Activated B cell treated with CpG ODN at 0.5 μM for 24 hours (primary cell): ENCODE measurements at places on chromosomes 11 and 22.

- no peak for DNase-seq
Observed at GRCh38 chr11:131611322-131611721, 240.9 kb downstream of the NTM start.

GRCh38 chr11:19774817-19775580 is 62.4 kb downstream of the NAV2 start:
- DNase-seq: no peak

GRCh38 chr11:129453293-129453721 is 77.7 kb downstream of the BARX2 start:
- DNase-seq: no peak

GRCh38 chr11:202490-202889 is 4.7 kb downstream of the BET1L start:
- no peak for DNase-seq

DNA sequence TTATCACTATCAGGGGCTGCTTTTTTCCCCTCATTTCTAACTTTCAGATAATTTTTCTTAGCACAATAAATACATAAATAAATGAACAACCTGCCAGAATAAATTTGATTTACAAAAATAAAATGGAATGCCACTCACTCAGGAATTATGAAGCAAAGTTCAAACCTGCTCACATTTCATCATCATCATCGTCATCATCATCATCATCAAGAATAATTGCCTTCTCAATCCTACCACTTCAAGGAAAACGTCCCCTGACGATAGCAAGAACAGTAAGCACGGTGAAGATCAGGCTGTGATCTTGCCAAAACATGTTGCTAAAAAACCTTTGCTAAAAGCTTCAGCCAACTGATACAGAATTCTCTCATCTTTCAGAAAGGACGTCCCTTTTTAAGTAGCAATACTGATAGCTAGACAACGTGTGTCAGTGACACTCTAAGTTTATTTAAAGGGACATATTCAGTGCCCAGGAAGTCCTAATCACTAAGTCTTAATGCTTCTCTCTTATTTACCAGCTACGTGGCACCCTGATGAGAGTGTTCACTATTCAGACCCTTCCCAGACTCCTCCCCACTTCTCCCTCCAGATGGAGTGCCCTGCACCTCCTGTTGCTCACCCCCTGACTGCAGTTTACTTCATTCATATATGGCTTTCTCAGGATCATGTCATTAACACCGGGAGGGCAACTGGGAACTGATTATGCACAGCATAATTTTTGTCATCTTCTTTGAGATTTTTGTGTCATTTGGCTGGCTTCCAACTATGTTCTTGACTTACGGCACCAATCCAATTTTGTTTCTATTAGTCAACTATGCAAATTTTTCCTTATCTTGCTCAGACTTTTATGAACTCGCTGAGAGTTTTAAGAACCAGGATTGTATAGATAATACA is 200.1 kb upstream of the GUCY1A2 start:
- DNase-seq: no peak

- DNase-seq: no peak
Observed at GRCh38 chr11:119772641-119773415, 43.8 kb upstream of the NECTIN1 start.

DNA sequence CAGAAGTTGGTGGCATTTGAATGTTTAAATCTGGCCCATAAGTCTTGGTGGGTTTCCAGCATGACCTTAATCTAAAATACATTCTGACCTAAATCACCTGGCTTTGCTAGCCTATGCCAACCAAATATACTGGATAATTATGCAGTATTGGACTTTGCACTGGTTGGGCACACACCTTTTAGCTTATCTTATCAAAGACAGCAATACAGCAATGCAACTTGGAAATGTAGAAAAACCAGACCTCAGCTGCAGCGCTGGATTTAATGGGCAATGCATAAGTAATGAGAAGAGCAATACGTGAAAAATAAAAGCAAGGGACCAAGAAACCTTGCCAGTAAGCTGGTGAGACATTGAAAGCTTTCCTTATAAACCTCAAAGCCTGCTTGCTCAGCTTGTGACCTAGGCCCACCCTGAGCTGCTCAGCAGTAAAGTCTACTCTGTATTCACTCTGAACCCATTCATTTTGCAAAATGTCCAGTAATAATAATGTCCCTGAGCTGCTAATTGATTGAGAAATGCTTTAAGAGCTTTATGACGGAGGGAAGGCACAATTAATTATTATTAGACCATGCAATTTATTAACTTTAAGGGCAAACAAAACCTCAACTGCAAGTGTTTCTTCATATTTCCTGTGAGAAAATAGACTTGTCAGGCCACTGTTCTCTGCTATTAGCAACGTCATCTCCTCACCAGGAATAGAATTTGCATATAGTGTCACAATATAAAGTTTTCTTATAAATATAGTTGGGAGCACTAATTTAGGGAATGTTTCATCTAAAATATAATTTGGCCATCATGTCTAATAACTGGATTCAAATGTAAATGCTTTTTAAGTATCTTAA is 49.4 kb upstream of the CEP295 start:
- no peak for DNase-seq

- DNase-seq: no peak
Observed at GRCh38 chr11:123838659-123839058, 32.5 kb upstream of the OR6M1 start.

- no peak for DNase-seq
Observed at GRCh38 chr11:61710019-61710418, 29.8 kb downstream of the DAGLA start.

DNA sequence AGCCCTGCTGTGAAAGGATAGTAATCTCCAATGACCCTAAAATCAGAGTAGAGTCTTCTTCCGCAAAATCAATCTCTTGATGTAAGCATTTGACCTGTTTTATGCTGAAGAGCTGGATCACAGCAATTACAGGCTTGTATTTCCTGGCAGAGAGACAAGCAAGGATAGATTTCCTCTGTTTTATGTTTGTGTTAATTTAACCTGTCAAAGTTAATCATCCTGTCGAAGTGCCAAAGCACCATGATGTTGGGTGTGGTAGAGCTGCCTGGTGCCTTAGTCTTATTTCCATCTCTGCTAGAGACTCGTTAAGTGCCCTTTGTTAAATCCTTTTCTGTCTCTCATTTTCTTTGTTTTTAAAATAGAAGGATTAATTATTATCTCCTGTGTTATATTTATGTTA is 248.1 kb downstream of the CNTN5 start:
- no peak for DNase-seq

GRCh38 chr11:27907091-27907490 is 200.9 kb downstream of the KIF18A start:
- DNase-seq: no peak

DNA sequence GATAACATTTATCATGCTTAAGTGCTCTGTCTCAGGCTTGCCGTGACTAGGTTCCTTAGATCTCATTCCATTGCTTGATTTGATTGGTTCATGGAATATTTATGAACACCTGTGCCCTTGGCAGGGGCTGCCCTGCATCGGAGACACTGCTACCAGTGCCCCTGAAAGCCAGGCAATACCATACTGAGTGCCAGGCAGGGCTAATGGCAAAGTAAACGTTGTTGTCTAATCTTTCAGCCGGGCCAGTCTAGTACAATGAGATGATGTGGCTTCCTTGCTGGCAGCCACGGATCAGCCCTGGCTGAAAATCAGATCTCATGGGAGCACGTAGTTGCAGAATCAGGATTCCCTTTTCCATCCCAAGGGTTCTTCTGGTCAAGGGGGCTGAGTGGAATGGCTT is 5.0 kb upstream of the PGA3 start:
- no peak for DNase-seq
